IMR-90 (cell line): ENCODE measurements at places on chromosomes 13 and 19. TPM values are rescaled to one million over a fixed set of nuclear protein-coding genes. Genes with fewer than 3 reads are reported as not detected.

KIR3DL2 gene
- not detected in 2 replicates for total RNA-seq

MEDAG gene
- 0.28 and 0.36 TPM in 2 replicates for total RNA-seq

GRCh38 chr19:17888260-17888659 is 16.5 kb downstream of the SLC5A5 start:
- DNase-seq, result no peak

LRRC8E gene
- 6.9 and 7.2 TPM in 2 replicates for total RNA-seq
